Cerebellar cortex (tissue), 1 donor: ENCODE measurements at places on chromosomes 3 and 15.

- peak; percentile 52 for DNase-seq
These were observed 32.2 kb upstream of the PTPN23 start for GRCh38 chr3:47348411-47349154.

DNA sequence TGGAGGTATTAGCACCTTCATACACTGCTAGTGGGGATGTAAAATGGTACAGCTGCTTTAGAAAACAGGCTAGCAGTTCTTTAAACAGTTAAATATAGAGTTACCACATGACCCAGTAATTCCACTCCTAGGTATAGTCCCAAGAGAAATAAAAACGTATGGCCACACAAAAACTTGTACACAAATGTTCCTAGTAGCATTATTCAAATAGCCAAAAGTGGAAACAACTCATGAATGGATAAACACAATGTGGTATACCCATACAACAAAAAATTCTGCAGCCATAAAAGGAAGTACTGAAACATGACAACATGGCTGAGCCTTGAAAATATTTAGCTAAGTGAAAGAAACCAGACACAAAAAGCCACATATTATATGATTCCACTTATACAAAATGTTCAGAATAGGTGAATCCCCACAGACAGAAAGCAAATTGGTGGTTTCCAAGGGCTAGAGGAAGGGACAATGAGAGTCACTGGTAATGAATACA is 40.8 kb upstream of the KLF13 start:
- no peak for DNase-seq

DNA sequence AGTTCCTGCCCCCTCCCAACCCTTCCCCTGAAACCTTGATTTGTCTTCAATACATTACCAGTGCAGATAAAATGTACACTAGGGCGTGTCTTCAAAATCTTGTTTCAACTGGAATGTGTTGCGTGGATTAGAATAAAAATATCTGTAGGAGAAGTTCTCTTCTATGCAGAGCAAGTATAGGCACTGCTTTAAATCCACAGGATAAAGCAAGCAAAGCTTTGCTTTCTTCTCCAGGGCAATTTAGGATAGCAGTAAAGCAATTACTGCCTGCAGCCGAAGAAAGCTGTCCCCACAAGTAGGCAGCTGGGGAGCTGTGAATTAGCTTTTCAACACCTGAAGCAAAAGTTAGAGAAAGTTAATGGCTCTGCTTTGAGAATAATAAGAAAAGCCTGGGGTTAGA is 329.7 kb upstream of the KCNMB2 start:
- DNase-seq = no peak

GRCh38 chr3:17070161-17070959 is 185.6 kb downstream of the PLCL2 start:
- DNase-seq = peak; percentile 66

DNA sequence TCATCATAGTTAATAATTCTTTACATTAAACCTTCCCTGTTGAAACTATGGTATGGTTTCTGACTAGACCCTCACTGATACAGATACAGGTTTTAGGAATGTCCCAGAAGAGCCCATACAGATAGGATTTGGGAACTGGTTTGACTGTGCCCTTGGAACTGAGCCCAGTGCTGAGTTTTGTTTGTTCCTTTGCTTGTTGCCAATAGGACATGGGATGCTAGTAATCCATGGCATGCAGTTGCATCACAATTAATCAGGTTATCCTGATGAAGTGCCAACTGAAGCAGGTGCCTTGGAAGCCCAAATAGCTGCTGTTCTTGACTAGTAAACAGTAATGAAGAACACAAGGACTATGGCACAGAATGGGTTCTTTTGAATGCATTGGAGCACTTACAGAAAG is 230.6 kb downstream of the NEK10 start:
- DNase-seq = no peak

- DNase-seq = no peak
These were observed 56.4 kb downstream of the PLAAT1 start for GRCh38 chr3:193297421-193297820.

GRCh38 chr15:67164811-67165253 is 89.6 kb downstream of the AAGAB start:
- DNase-seq = no peak

DNA sequence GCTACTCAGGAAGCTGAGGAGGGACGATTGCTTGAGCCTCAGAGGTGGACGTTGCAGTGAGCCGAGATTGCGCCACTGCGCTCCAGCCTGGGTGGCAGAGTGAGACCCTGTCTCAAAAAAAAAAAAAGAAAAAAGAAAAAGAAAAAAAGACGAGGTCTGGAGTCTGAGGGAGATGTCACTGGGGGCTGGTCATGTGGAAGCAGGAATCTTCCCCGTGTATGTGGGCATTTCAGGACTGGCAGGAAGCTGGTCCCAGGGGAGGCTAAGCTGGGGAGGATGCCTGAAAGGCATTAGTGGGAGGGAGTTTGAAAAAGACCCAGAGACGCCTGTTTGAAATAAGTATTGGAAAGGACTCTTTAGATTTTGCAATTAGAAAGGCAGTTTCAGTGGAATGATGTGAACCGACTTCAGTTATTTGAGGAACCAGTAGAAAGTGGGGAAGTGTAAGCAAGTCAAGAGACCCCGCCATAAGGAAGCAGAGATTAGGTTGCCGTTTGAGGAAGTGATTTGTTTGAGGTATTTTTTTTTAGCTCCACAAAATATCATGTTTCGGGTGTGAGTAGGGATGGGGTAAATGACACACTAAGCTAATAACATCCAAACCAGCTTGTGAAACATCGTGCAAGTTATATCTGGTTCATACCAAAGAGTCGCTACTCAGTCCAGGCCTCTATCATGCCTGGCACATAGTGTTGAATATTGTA is 55.5 kb downstream of the ST6GAL1 start:
- DNase-seq = no peak

DNA sequence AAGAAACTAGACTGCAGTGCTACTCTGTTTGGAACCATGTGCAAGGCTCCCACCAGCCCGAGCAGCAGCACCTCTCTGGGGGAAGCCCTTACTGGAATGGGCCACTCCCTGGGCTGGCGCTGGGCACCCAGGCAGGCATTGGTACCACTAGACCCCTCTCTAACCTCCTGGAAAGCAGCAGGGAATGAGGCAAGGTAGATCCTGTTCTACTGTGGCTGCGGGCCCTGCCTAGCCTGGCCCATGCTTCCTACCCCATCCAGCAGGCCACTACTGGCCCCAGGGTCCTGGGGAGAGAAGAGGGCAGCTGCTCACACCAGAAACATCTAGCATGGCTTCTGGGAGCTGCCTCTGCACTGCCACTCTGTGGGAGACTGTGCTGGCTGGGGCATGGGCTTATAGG is 44.8 kb downstream of the MESD start:
- no peak for DNase-seq
